ENCODE measurements at places on chromosomes 16 and 17. TPM values are rescaled to one million over a fixed set of nuclear protein-coding genes. Genes with fewer than 3 reads are reported as not detected.

Gene PABPN1L
- not detected for total RNA-seq

Gene CMTM2
- not detected for total RNA-seq

Gene TMC6
- 32.0 TPM for total RNA-seq

Gene DUS1L
- 65.4 TPM for total RNA-seq

Gene TPSAB1
- 2.1 TPM for total RNA-seq

Gene CD300A
- 2.9 TPM for total RNA-seq

Gene OTOA
- total RNA-seq = 0.29 TPM

DNA sequence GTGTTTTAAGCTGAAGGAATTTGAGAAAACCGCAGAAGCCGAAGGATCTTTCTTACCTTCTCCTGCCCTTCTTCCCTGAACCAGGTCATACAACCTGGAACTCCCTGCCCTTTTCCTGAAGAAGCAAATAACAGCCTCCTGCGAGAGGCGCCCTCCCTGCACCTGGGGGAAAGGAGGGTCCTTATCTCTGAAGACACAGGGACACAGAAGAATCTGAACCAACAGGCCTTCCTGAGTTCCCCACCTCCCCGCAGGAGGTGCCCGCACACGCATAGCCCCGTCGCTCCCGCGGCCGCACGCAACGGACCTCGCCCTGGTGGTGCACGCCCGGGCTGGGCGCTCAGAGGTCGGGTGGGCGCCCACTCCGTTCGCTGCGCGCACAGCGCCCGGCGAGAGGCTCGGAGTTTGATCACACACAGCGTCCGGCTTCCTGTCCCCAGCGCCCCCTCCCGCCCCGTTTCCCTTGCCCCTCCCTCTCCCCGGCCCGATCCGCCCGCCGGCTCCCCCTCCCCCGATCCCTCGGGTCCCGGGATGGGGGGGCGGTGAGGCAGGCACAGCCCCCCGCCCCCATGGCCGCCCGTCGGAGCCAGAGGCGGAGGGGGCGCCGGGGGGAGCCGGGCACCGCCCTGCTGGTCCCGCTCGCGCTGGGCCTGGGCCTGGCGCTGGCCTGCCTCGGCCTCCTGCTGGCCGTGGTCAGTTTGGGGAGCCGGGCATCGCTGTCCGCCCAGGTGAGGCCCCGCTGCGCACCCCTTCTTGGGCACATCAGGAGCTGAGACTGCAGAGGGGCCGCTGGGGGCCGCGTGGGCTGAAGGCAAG lies at the start of gene TNFSF12:
TNFSF12 (plus strand) TSS at position 474 of the 816 bp plus-strand sequence; CDS start at position 570, 96 bp downstream.
- peak; percentile 76 for DNase-seq

DNA sequence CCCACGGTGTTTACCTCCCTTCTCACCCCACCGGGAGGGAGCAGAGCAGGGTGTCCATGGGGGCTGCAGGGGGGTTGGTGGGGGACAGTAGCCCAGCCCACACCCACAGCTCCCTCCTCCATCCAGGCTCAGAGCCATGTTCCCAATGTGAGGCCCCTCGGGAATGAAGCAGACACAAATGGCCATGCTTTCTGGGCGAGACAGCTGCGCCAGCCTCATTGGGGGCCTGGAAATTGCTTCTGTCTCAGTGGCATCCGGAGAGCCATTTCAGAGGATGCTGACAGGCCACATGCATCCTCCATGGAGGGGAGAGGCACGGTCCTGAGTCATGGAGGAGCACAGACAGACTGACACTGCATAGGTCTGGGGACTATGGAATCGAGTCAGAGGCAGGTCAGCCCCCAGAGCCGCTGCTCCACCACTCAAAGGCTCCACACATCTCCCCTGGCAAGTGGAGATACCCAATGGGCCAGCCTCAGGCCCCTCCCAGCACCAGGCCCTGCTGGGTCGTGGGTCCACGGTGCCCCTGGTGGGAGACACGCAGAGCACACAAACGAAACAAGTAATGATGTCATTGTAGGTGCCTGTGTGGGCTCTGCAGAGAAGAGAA lies 59.6 kb upstream of the ENPP7 start:
- no peak for DNase-seq

DNA sequence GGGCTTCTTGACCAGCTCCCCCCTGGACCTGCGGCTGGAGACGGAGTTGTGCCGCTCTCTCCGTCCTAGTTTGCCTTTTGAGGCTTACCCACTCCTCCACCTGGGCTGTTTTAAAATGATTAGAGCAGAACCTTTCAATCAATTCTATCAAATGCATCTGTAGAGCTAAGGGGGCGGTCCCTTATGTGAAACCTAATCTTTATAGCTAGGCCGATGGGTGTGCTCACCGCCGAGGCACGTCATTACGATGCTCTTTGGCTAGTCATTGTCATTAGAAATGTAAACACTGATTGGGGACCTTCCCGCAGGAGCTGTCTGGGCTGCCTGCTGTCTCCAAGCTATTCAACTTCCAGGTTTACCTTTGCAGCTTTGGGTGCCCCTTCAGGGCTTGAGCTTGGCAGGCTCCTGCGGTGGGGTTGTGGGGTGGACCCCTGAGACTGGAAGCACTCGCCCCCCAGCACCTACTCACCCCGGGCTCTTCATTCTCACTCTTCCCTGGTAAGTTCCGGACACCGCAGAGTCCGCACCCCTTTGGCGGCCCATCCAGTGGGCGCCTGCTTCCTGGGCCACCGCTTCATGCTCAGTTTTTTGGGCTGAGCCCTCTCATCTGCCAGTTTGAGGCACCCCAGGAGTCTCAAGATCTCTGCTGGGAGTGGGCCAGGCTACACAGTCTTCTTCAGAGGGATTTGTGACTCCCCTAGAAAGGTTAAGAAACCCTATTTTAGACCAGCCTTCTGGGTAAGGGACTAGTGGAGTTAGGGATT lies 20.9 kb upstream of the IL17C start:
- no peak for DNase-seq

DNA sequence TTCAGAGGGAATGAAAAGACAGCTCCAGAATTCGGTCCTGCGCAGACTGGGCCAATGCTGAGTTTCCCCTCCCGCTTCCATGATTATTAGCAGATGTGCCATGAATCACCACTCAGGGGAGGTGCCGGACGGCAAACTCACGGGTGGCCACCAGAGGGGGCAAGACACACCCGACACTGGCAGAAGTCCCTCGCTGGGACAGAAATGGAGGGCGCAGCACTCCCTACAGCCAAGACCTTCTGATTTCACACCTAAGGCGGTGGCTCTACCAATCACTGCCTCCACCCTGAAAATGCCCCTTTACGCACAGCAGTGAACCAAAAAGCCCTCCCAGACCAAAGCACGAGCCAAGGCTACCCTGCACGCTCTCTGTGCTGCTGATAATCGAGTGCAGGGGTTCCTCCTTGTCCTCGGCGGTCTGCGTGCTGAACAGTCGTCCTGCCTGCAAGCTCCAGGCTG lies 26.8 kb downstream of the TRAP1 start:
- peak; percentile 91 for DNase-seq

GRCh38 chr16:1097156-1097555 lies 1.1 kb upstream of the C1QTNF8 start:
- no peak for DNase-seq

DNA sequence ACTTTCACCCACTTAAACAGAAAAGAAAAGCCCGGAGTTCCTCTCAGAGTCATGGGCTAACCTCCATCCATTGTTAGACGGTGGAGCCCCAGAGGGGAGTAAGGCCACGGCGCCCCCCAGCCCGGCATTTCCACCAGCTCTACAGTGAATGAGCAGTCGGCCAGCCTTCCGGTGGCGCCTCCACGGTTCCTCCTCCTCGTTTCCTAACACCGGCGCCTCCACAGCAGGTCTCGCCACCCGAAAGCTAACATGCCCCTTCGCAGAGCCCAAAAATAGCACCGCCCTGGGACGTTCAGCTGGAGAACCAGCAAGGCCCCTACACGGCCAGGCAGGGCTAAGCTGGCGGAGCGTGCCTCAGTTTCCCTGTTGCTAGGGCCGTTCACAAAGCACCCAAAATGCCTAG lies 858 bp downstream of the MMD start:
- peak; percentile 67 for DNase-seq

- DNase-seq = no peak
These were observed 11.1 kb downstream of the PIMREG start for GRCh38 chr17:6455321-6455705.

DNA sequence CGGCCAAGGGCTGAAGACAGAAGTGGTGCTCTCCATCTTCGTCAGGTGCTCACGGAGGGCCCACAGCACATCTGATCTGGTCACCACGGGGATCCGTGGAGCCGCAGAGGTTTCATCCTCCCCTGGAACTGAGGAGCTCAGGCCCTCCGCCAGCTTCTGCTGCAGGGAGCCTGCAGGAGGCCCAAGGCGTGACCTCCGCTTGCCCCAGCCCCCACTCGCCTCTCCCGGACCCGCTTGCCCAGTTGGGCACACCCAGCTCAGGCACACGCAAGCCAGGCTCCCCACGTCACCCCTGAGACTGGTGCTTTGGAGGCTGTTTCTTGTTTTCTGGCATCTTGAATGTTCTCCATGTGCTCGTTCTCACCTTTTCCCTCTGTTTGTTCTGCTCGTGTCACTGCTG lies 39.4 kb upstream of the CHMP6 start:
- peak; percentile 11 for DNase-seq

DNA sequence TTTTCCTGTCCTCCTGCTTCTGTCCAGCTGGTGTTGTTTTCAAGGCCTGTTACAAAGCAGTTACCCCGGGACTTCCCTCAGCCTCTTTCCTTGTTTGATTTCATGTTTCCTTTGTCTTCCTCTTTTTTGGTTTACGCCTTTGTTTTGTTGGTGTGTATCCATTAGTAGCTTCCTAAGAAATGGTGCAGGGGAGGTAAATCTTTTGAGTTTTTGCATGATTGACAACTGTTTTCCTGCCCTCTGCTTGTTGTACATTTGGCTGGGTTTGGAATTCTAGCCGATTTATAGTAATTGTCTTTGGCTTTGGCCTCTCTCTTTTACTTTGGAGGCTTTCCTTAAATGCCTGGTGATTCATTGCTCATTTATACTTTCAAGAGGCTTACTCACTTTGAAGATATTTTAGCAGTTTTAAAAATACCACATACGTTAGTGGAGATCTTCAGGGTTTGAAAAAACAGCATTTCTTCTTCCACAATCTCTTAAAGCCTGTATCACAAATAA lies 32.8 kb downstream of the DNAH2 start:
- DNase-seq = no peak

GRCh38 chr17:11580677-11581076 lies 17.6 kb upstream of the DNAH9 start:
- no peak for DNase-seq

- DNase-seq = peak; percentile 68
These were observed 677 bp downstream of the SNTB2 start for GRCh38 chr16:69187446-69188235.

GRCh38 chr17:10029129-10029528 lies 124.1 kb upstream of the RCVRN start:
- no peak for DNase-seq

- peak; percentile 84 for DNase-seq
These were observed 1.2 kb upstream of the FGF11 start for GRCh38 chr17:7437950-7438614.

DNA sequence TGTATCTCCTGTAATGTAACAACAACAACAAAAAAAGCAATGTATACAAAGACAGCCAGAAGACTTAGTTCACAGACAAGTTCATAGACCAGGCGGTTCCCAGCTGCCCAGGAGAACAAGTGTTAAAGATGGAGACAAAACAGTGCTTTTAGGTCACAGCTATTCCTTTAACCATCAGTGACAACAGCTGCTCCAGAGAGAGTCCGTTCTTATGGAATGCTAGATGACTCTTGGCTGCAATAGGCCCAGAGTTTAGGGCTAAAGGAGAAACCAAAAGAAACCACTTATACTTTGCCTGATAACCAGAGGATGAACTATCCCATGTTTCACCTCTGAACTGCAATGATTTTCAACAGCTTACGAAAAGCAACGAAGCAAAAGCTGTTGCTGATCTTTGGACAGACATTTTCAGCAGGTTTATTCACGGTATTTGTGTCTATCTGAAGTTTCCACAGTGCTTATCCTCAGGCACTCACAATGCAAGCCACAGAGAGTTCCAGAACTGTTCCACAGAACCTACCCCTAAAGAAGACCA lies 6.0 kb downstream of the ZCCHC14 start:
- DNase-seq = no peak

DNA sequence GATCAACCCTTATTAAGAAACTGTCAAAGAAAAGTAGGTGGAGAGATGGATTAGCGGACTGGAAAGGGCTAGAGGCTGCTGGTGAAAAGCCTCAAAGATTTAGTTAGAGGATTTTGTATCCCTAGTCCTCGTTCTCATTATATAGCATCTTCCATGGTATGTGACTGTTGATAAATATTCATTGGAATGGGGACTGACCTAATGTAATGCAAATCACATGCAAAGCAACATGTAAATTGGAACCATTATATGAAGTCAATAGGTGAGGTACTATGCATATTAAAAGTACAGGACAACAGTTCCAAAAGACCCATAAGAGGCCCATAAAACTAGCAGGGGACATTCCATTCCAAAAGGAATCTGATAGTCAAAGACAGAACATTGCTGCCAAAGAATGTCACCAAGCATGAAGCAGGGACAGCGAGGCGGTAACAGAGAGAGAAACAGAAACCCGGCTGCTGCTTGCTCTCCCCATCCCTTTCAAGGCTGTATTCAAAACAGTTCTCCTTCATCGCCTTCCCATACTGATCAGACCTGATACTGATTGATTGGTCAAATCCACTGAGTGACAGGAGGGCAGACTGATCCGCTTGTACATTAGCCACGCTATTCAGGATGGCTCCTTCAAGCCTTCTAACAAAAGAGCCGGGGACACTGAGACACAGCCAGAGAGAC lies 44.5 kb downstream of the SOX9 start:
- no peak for DNase-seq

DNA sequence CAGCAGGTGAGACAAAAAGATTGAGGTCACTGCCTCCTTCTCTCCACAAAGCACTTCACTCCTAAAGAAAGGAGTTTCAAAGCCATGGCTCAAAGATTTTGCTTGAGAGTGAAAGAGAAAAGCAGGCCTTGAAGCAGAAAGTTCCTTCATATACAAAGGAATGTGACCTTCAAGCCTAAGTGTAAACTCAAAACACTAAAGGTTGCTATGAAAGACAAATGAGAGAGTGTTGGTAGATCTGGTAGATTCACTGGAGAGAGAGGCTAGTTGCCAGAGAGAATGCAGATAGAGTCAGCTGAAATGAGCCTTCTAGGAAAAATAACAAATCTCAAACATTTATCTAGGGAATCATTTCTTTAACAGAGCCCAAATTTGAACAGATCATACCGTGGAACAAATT lies 305.2 kb downstream of the CDH8 start:
- no peak for DNase-seq

GRCh38 chr16:31052114-31052513 lies 18.8 kb downstream of the STX4 start:
- no peak for DNase-seq

DNA sequence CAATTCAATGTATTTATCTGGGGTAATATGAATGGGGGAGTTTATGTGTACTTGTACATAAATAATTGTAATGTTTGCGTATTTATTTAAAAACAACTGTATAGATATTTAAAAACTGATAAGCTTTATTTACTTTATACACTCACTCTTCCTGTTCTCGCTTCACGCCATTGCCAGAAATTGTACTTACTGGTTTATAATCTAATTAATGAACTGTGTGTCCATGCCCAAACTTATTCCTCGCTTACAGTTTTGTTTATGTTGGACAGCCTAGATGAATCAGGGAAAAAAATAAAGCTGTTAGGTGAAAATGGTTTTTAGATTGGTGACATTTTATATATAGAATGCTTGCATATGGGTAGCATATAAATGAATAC lies 30.8 kb downstream of the AATF start:
- no peak for DNase-seq

Data from left cardiac atrium (tissue), 4 donors.